H1 (cell line): ENCODE measurements at places on chromosomes 12 and 14.

- DNase-seq = no peak
- H3K27me3 ChIP-seq = no peaks in the 10 kb centered on the region
- H3K4me3 ChIP-seq = no peak overlapping the region
- no peak overlapping the region for H3K27ac ChIP-seq
Observed at GRCh38 chr12:59151243-59151642, 230.9 kb upstream of the LRIG3 start.

DNA sequence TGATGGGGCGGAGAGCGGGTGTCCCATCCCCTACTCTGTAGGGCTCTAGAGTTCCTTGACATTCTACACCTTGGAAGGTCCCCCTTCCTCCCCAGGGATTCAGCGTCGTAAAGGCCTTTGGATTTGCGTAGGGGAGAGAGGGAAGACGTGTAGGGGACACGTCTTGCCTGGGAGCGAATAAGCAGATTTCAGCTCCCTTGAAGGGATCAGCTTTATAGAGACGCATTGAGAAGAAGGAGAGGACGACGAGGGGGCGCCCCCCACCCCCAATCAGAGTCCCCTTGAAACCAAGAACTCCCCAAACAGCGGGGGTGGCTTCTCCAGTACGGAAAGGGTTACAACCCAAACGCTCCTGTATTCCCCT lies 324 bp downstream of the CALCOCO1 start:
- DNase-seq = no peak
- peaks cover 3% of the 10 kb centered on the region; the same call in 1 of the 2 replicates for H3K27me3 ChIP-seq
- no peaks in the 10 kb centered on the region for H3K36me3 ChIP-seq
- H3K27ac ChIP-seq = no peak overlapping the region

- peaks cover 18% of the 10 kb centered on the region for H3K4me1 ChIP-seq
- no peak overlapping the region for H3K4me3 ChIP-seq
- no peak for DNase-seq
- no peaks in the 10 kb centered on the region for H3K27me3 ChIP-seq
- no peaks in the 10 kb centered on the region for H3K36me3 ChIP-seq
- no peak overlapping the region for H3K27ac ChIP-seq
Observed at GRCh38 chr12:51540996-51541395, 50.0 kb upstream of the SCN8A start.

GRCh38 chr12:1655225-1655788 lies 26.3 kb downstream of the WNT5B start:
- no peaks in the 10 kb centered on the region for H3K4me1 ChIP-seq
- no peak overlapping the region for H3K27ac ChIP-seq
- H3K27me3 ChIP-seq = peaks cover 8% of the 10 kb centered on the region
- no peaks in the 10 kb centered on the region for H3K36me3 ChIP-seq

DNA sequence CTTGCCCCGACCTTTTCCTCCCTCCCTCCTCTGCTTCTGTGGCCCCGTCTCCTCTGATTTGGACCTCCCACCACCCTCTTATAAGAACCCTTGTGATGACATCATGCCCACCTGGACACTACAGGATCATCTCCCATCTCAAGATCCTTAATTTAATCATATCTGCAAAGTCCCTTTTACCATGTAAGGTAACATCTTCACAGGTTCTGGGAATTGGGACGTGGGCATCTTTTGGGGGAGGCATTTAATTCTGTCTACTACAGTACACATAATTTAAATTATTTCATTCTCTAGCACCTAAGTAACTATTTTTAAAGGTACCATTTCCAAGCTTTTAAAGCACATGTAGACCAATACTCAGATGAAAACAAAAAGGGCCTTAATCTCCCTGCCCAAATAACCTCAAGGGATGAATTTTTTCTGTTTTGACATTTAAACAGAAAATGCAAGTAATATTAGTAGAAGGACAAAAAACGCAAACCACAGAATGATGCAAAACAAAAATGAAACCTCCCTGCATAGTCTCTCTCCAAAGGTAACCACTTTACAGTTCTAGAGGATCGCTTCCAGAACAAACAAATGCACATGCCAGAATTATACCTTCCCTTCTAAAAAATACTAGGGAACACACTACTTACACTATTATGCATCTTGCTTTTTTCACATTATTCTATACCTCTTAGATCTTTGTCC lies 222.1 kb downstream of the AACS start:
- H3K4me3 ChIP-seq = no peak overlapping the region
- no peak for DNase-seq
- H3K27ac ChIP-seq = no peak overlapping the region
- H3K4me1 ChIP-seq = peaks cover 3% of the 10 kb centered on the region; the same call in 1 of the 2 replicates

- H3K27ac ChIP-seq = no peak overlapping the region
- H3K4me1 ChIP-seq = no peaks in the 10 kb centered on the region
- DNase-seq = no peak
- no peaks in the 10 kb centered on the region for H3K36me3 ChIP-seq
Observed at GRCh38 chr14:67045440-67045839, 143.8 kb upstream of the GARIN2 start.

- no peak for DNase-seq
- no peak overlapping the region for H3K27ac ChIP-seq
- H3K4me1 ChIP-seq = no peaks in the 10 kb centered on the region; the same call in 1 of the 2 replicates
- H3K27me3 ChIP-seq = no peaks in the 10 kb centered on the region
- no peak overlapping the region for H3K4me3 ChIP-seq
Observed at GRCh38 chr14:36856095-36856878, 194.6 kb downstream of the PAX9 start.

DNA sequence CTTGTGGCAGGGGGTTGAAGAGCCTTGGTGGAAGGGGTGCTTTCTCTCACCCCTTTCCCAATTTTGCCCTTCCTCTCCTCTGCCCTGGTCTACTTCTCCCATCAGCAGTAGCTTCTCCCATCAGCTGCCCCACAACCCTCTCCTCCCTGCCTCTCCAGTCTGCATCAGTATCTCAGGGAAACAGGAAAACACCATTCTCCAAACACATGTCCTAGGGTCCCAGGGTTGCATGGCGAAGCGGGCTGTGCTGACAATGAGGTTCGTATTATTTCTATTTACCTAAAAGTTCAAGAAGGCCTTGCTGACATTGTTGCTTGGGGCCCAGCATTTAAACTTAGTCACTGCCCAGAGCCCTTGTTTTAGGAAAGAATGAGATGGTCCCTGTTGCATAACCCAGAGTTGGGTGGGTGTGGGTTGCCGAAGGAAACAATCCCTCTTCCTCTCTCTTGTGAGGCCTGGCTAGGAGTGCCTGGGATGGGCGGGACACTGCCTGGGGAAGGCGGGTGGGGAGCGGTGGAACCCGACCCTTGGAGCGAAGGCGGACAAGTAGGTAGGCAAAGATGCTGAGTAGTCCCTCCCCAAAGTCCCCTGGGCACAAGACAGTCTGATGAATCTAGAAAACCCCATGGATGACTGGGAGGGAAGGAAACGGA lies 1.3 kb upstream of the IGFBP6 start:
- no peak overlapping the region for H3K27ac ChIP-seq
- peak overlapping the region; percentile 85 for H3K4me3 ChIP-seq
- DNase-seq = no peak
- H3K4me1 ChIP-seq = peaks cover 4% of the 10 kb centered on the region

DNA sequence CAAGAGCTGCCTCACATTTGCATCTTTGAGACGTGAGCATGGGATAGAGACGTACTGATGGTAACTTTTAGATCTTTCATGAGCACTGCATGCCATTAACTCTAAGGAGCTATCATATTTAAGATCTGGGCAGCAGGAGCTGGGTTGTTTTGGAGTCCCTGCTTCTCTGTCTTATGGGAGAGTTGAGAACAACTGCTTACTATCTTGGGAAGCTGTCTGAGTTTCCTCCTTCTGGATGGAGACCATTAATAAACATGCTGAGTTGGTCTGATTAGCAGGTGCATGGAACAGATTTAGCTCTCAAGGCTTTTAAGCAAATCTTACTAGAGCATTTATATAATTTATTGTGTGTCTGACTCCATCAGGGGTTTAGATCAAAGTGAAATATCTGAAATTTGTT lies 119.3 kb upstream of the CCDC198 start:
- H3K4me1 ChIP-seq = no peaks in the 10 kb centered on the region

DNA sequence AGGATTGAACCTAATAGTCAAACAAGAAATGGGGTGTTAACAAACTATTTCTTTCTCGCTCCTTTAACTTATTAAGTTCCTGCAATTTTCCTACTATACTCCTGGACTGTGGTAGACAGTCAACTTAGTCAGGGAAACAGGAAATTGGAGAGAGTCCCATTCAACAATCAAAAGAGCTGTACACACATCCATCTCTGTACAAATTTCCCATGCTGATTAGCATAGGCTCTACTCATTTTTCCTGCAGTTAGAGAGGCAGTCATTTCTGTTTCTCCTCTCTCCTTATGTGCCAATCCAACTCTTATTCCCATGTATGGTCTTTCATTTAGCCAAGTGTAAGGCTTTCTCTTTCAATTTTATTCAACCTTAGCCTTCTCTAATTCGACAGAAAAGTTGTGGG lies 1168.5 kb upstream of the FLRT2 start:
- no peak for DNase-seq
- H3K27me3 ChIP-seq = no peaks in the 10 kb centered on the region
- H3K4me3 ChIP-seq = no peak overlapping the region
- H3K4me1 ChIP-seq = no peaks in the 10 kb centered on the region
- no peak overlapping the region for H3K27ac ChIP-seq

- no peaks in the 10 kb centered on the region for H3K36me3 ChIP-seq
- H3K27me3 ChIP-seq = peaks cover 13% of the 10 kb centered on the region; the same call in 1 of the 2 replicates
- no peak for DNase-seq
- H3K4me1 ChIP-seq = peaks cover 24% of the 10 kb centered on the region; the same call in 1 of the 2 replicates
- no peak overlapping the region for H3K27ac ChIP-seq
Observed at GRCh38 chr12:113485330-113485729, 13.7 kb upstream of the LHX5 start.

DNA sequence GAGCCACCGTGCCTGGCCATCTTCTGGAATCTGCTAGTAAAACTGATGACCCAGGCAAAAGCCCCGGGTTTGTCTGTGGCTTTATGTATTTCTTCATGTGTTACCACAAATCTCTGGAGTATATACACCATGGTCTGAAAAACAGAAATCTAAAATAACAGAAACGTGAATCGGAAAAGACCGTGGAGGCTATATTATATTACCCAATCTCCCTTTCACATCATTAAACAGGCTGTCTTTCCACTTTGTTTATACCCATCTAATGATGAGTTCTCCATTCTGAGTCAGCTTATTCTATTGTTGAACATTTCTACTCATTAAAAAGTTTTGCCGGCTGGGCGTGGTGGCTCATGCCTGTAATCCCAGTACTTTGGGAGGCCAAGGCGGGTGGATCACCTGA lies 9.5 kb upstream of the AJUBA start:
- H3K27me3 ChIP-seq = no peaks in the 10 kb centered on the region
- DNase-seq = no peak
- H3K4me3 ChIP-seq = no peak overlapping the region
- no peak overlapping the region for H3K27ac ChIP-seq
- H3K36me3 ChIP-seq = no peaks in the 10 kb centered on the region

GRCh38 chr14:65359503-65359902 lies 53.0 kb upstream of the FUT8 start:
- no peaks in the 10 kb centered on the region for H3K4me1 ChIP-seq
- no peak overlapping the region for H3K27ac ChIP-seq
- H3K27me3 ChIP-seq = no peaks in the 10 kb centered on the region; the same call in 1 of the 2 replicates
- no peaks in the 10 kb centered on the region for H3K36me3 ChIP-seq
- no peak overlapping the region for H3K4me3 ChIP-seq

DNA sequence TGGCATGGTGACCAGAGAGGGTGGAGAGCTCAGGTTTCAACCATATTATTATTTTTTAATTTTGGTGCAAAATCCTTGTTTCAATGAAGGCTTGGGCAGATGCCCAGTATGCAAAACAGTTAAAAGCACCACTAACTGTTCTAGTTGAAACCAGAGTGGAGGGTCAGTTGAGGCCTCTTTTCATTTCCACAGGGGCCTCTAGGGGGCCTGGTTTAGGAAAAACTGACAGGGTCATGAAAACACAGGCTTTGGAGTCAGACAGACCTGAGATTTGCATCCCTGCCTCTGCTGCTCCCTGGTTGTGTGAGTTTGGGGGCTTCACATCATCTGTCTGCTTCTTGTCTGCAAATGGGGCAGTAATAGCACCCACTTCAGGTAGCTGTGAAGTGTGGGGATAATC lies 3.3 kb upstream of the RPH3A start:
- no peak overlapping the region for H3K4me3 ChIP-seq
- no peak overlapping the region for H3K27ac ChIP-seq
- peaks cover 19% of the 10 kb centered on the region for H3K27me3 ChIP-seq
- no peaks in the 10 kb centered on the region for H3K36me3 ChIP-seq
- DNase-seq = no peak

DNA sequence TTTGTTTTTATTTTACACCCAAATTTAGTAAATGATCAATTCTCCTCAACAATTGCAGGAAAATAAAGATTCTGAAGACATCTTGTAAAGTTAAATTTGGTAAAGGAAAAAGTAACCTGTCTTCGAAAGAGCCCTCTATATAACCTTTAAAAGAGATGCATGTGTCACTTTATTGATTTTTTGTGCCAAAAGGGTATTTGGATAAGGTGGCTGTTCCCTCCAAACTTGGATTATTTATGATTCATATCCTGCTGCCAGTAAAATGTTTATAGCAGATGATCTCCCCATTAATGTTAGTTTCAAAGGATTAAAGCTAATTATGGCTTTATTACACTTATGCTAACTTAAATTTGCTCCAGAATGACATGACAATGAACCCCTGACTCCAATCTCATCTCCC lies 98.8 kb downstream of the DUSP6 start:
- no peak overlapping the region for H3K27ac ChIP-seq
- no peaks in the 10 kb centered on the region for H3K4me1 ChIP-seq
- H3K4me3 ChIP-seq = no peak overlapping the region
- no peaks in the 10 kb centered on the region for H3K27me3 ChIP-seq
- H3K36me3 ChIP-seq = no peaks in the 10 kb centered on the region
- DNase-seq = no peak

DNA sequence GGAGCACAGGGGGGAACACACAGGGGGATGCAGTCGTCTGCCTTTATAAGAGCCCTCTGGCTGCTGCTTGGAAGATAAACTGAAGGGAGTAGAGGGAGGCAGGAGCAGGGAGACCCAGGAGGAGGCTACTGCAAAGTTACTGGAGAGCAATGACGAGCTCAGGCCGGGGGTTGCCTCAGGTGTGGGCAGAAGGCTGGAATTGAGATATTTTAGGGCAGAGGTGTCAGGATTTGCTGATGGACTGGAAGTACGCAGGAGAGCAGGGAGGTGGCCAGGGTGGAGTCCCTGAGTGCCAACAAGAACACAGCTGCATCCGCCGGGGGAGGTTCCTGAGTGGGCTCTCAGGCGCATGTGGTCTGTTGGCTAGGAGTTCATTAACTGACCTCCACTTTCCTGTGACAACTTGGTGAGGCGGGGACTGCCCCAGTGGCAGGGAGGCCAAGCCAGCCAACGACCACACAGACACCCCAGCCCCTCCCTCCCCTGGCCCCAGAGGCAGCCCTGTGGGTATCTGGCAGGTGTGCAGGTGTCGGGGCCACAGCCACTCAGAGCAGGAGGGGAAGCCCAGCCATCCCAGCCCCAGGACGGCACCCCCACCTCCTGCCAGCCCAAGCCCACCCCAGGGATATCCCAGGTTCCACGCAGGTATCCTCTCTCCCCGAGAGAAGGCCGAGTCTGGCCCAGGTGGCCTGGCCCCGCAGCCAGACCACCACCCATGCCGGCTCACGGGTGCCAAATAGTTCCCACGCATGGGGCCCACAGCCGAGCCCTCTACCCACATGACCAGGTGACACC lies 85.4 kb downstream of the NCOR2 start:
- H3K27me3 ChIP-seq = no peaks in the 10 kb centered on the region
- H3K4me1 ChIP-seq = no peaks in the 10 kb centered on the region; the same call in none of the 2 replicates
- no peak overlapping the region for H3K4me3 ChIP-seq
- H3K27ac ChIP-seq = no peak overlapping the region

GRCh38 chr12:45458854-45459807 lies 243.2 kb downstream of the ANO6 start:
- H3K4me1 ChIP-seq = no peaks in the 10 kb centered on the region
- DNase-seq = no peak
- no peak overlapping the region for H3K27ac ChIP-seq
